ENCODE measurements at places on chromosomes 5 and 9.

DNA sequence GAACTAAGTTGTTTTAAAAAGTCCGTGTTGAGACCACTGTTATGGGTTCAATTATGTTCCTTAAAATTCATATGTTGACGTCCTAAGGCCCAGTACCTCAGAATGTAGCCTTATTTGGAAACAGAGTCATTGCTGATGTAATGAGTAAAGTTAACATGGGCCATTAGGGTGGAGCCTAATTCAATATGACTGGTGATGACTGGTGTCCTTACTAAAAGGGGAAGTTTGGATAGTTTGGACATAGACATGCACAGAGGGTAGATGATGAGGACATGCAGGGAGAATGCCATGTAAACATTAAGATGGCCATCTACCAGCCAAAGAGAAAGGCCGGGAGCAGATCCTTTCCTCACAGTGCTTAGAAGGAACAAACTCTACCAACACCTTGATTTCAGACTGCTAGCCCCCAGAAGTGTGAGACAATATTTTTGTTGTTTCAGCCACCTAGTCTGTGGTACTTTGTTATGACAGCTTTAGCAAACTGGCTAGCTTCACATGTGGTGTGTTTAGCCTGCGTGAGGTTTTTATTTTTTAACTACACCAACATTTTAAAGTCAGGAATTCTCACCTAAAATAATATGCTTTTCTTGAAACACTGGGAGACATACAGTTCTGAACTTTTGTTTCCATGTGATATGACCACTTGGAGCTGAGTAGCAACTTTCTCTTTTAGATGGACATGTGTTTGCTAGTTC, 135.3 kb downstream of the YIPF5 start:
- no peak for DNase-seq

DNA sequence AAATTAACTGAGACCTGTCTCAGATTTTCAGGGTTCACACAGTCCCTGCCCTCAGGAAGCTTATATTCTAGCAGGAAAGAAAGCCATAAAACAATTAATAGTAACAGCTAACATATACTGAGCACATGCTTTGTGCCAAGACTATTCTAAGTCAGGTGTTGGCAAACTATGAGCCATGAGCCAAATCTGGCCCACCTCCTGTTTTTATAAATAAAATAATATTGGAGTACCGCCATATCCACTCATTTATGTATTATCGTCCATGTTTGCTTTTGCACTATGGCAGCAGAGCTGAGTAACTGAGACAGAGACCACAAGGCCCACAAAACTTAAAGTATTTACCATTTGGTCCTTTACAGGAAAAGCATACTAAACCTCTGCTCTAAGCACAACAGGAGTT, 83.3 kb upstream of the TRIO start:
- no peak for DNase-seq

GRCh38 chr9:134768709-134769351, 111.8 kb upstream of the FCN2 start:
- no peak for DNase-seq

DNA sequence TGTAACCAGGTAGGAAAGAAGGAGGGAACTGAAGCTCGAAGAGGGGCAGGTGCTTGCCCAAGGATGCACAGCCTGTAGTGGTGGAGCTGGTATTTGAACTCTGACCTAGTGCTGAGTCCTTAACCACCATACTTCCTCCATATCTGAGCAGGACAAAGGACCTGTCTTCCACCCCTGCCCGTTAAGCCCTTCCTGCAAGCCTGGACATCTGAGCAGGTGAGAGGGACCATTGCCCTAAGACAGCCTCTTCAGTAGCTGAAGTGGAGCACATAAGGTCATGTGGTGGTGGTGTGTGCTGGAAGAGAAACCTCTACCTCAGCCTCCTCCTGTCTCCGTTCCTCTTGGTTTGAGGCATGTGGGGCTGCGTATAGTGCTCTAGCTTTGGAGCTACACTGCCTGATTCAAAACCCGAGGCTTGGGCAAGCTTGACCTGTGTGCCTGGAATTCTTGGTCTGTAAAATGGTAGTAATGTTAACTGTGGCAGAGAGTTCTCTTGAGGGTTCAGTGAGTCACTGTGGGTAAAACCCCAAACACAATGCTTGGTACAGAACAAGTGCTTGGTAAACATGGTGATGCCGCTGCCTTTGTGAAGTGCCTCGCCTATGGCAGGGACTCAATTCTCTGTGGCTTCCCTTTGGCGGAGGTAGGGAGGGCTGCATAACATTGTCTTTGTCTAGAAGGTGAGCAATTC, 7.4 kb downstream of the GALNT10 start:
- DNase-seq = peak; percentile 46

- DNase-seq = no peak
Observed at GRCh38 chr5:156411185-156411613, 84.2 kb downstream of the SGCD start.

GRCh38 chr5:166768536-166768935, 1522.9 kb upstream of the WWC1 start:
- no peak for DNase-seq

GRCh38 chr9:6584881-6585597, 60.5 kb downstream of the GLDC start:
- DNase-seq = no peak

GRCh38 chr5:155926031-155926430, 400.9 kb upstream of the SGCD start:
- no peak for DNase-seq

GRCh38 chr9:134627417-134628353, 13.9 kb upstream of the COL5A1 start:
- no peak for DNase-seq

DNA sequence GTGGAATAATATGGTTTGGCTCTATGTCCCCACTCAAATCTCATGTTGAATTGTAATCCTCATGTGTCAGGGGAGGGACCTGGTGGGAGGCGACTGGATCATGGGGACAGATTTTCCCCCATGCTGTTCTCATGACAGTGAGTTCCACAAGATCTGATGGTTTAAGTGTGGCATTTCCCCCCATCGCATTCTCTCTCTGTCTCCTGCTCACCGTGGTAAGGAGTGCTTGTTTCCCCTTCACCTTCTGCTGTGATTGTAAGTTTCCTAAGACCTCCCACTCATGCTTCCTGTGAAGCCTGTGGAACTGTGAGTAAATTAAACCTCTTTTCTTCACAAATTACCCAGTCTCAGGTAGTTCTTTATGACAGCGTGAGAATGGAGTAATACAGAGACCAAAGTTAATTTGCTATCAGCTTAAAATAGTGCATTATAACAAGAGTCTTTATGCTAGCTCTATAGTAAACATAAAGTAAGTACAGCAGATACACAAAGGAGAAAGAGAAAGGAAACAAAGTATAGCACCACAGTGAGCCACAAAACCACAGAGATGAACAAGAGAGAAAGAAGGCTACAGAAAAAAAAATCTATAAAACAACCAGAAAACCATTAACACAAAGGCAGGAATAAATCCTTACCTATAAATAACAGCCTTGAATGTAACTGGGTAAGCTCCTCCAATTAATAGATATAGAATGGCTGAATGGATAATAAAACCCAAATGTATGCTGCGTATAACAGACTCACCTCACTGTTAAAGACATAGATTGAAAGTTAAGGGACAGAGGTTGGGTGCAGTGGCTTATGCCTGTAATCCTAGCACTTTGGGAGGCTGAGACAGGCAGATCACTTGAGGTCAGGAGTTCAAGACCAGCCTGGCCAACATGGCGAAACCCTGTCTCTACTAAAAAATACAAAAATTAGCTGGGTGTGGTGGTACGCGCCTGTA, 39.7 kb downstream of the RAPGEF6 start:
- DNase-seq = no peak

DNA sequence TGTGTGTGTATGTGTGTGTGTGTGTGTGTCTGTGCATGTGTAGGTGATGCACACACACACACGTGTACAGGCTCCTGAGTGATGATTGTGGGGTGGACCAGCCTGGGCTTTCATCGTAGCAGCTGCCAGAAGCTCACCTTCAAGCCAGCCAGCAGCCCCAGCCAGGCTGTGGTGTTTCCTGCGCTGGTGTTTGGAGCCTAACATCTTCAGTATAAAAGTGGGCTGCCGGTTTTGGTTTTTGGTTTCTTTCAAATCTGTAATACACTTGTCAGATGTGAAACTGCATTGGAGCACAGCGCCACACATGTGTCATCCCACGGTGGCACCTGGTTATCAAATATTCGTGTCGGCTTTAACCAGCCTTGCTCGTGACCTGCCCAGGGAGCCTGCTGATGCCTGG, 114.2 kb downstream of the OLFM1 start:
- DNase-seq = no peak
